ENCODE measurements at places on chromosomes 16 and 17.

DNA sequence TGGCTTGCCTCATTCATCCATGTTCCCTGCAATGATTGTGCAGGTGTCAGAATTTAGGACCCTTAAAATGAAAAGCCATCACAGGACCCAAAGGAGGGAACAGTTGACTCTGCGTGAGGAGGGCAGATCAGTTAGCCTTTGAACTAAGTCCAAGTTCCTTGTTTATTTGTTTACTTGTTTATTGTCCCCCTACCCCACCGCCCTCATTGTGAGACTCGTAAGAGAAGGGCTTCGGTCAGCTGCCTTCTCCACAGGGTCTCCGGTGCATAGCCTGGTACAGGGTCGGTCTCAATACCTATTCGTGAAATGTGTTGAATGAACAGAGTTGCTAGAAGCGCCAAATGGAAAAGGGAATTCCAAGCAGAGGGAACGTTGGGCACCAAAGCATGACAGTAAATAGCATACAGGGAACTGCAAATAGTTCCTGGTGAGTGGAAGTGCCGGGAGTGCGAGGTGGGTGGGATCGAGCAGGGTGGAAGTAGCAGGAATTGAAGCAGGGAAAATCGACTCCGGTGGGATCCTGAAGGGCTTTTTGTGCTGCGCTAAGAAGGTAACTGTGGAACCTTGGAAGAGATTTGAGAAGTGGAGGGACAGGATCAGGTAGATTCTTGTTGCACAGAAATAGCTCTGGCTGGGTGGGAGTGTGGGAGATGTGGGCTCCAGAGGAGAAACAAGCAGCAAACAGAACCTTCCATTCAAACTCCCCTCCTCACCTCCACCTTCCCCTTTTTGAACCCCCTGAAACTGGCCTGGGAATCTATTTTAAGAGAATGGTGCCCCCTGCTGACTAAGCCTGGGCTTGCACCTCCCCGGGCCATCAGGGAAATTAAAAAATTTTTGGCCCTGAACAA lies 12.7 kb downstream of the SLC35B1 start:
- DNase-seq, result peak; percentile 80

GRCh38 chr17:9931144-9931741 lies 26.2 kb upstream of the RCVRN start:
- DNase-seq, result no peak

- DNase-seq, result no peak
Measured at GRCh38 chr17:81192386-81193050, 26.5 kb upstream of the AATK start.

- DNase-seq, result no peak
Measured at GRCh38 chr17:42653179-42654124, 5.6 kb upstream of the TUBG2 start.

GRCh38 chr16:59907611-59908010 lies 1173.5 kb upstream of the GOT2 start:
- no peak for DNase-seq

DNA sequence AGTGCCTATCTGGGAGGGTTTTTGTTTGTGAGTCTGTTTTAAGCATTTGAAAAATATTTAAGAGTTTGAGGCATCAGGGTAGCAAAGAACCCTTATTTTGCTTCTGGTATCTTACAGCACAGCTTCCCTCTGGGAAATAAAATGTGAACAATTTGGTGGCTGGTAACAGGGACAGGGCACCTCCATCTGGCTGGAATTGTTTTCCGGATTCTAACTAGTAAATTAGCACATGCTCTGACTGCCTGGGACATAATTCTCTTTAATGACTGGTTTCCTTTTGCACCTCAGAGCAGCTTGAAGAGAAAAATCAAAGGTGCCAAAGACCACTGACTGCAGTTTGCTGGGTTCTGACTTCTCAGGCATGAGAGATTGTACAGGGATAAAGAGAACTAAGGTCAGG lies 469.1 kb downstream of the GRIN2A start:
- DNase-seq, result no peak

DNA sequence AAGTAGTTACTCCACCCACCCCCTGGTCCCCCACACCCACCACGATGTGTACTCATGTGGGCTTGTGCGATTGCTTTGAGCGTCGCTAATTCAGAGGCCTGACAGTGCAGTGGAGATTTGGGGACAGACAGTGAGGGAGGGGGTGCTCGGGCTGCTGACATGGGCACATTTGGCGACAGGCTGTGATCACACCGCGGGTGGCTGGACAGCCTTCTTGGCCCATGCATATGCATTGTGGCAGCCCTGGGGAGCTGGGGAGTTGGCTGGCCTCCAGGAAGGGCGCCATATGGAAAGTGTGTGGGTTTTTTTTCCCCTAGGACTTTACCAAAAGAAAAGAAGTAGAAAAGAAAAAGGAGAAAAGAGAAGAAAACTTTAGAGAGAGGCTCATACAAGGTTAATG lies 275.5 kb upstream of the N4BP1 start:
- no peak for DNase-seq

GRCh38 chr16:46908540-46909372 lies 24.6 kb downstream of the GPT2 start:
- DNase-seq, result peak; percentile 79

All from hematopoietic multipotent progenitor cell treated with erythropoietin and hydrocortisone succinate and interleukin-3 and kit ligand, for 4 days (in vitro differentiated cells).